ENCODE measurements at places on chromosomes 6 and 20.

DNA sequence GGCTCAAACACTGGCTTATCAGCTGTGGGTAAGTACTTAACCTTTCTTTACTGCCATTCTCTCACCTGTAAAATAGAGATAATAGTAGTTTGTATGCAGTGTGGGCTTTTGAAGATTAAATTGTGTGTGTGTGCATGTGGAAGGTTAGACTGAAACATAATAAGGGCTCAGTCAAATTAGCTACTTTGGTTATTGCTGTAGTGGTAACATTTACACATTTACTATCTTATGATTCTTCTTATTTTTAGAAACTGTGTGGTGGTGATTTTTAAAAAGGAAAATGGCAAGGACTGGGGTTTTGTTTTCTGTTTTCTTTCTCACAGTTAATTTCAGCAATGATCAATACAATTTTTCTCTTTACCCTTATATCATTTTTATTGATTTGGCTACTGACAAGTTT lies 206.9 kb downstream of the NKAIN2 start:
- no peak for DNase-seq

- no peak for DNase-seq
Observed at GRCh38 chr6:90462102-90462501, 124.8 kb downstream of the MAP3K7 start.

DNA sequence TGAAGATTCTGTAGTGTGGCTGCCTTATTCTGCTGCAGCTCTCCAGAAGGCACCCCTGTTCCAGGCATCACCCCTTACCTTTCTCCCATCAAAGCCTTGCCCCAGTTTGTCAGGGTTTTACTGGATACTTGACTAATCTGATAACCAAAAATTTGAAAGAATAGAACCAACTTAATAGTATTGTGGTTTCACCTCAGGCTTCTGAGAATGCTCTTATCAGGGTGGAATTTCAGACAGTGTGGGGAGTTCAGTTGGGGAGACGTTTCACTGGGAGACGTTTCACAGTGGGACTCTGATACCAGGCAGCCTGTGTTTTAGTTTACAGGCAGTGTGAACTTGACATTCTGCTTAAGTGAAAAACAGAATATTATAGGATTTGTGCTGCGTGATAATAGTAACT lies 50.5 kb downstream of the SCAND1 start:
- DNase-seq: no peak

DNA sequence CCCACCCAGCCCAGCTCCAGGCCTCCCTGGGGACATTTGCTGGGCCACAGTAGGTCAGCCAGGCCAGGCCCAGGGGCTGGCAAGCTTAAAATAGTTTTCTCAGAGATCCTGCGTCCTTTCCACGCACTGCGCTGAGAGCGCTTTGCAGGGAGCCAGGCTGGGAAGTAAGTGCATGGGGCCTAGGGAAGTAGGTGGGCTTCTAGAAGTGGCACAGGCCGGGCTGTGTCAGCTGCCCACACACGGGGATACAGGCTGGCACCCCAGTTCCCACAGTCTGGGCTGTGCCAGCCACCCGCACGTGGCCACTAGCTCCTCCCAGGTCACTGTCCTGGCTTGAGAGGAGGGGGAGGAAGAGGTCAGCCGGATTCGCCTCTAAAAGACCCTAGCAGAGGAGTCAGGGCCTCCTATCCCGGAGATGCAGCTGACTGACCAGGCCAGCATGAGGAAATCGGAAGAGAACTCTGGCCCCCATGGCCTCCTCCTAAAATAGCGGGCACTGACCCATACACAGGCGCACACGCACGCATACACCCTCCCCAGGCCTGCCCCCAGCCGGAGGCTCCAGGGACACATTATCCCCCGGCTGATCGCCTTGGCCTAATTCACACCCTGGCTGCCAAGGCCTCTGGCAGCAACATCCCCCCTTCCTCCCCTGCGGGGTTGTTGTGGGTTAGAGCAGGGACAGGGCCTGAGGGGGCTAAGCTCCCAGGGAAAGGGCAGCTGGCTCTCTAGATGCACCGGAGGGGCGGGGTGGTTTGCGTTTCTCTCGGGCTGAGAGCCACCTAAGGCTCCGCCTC lies 5.4 kb downstream of the SLCO4A1 start:
- DNase-seq: no peak

DNA sequence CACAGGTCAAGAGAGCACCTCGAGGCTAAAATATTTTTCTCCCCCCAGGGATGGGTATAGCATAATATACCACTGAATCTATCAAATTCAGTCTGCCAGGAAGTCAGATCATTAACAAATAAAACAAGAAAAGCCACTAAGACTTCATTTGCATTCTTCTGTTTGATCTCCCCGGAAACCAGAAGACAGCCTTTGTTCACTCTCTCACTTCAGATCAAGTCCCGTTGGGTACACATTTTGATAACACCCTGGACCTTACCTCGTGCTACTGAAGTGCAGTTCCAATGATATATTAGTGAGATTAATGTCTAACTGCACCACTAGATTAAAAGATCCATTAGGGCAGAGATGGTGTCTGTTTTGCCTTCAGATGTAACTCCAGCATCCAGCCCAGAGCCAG lies 157.7 kb upstream of the B3GAT2 start:
- DNase-seq: no peak

DNA sequence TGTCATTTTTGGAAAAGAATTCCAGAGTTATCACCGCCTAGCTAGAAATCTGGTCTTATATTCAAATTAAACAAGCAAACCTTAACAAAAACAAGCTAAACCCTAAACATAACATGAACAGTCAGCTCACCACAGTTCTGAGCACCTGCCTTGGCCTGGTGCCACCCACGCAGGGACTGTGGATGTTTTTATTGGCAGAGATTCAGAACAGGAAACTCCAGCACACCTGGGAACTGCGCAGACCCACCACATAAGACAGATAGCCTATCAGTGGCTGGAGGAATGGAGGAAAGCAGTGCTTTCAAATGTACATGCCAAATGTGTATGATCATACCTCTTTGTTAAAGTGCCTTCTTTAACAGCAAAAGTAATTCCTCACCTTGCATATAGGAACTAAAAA lies 8.9 kb downstream of the SLC16A10 start:
- DNase-seq: no peak

- no peak for DNase-seq
Observed at GRCh38 chr20:59600472-59600871, 3.9 kb upstream of the PHACTR3 start.

DNA sequence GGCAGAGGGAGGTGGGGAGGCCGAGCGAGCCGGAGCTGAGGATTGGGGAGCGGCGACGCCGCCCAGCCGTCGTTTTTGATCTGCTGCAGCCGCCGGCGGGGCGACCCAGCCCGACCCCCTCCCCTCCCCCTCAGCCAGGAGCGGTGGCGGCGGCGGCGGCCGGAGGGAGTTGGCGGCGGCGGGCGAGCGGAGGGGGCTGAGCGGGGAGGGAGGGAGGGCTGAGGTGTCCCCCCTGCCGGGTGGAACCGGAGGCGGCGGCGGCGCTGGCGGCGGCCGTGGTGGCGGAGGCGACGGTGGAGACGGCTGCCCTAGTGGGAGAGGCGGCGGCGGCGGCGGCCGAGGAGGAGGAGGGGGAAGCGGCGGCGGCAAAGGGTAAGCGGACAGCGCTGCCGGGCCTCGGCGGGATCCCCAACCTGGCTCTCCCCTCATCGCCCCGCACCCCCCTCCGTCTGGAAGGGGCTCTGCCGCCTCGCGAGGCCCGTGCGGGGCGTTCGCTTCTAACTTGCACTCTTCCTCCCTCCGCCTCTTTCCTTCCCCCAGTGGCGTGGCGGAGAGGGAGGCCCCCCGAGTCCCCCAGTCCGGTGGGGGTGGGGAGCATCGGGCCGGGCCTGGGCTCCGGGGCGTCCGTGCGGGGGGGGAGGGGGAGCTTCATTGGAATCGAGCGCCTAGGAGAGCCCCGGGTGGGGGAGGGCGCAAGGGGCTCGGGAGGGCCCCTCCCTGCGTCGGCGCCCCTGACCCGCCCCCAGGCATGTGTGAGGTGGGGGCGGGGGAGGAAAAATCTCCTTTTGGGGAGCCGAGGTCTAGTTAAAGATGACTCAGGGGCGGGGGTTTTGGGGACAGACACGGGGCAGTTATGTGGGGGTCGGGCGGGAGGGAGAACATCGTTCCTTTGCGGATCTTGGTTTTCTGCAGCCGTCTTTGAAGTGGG lies at the start of gene TAB2:
TSS of gene TAB2 (plus strand) at position 69 of the 928 bp plus-strand sequence. CDS start 52,286 bp downstream, outside the sequence.
- no peak for DNase-seq

DNA sequence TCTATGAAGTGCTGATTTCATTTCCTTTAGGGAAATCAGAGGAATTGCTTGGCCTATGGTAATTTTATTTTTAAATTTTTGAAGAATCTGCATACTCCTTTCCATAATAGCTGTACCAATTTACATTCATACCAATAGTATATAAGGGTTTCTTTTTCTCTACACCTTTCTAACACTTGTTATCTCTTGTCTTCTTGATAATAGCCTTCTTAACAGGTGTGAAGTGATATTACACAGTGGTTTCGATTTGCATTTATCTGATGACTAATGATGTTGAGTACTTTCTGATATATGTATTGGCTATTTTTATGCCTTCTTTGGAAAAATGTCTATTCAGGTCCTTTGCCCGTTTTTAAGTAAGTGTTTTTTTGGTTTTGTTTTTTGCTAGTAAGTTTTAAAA lies 40.8 kb downstream of the SMAP1 start:
- DNase-seq: no peak

- DNase-seq: no peak
Observed at GRCh38 chr20:44125332-44126127, 61.5 kb downstream of the JPH2 start.

DNA sequence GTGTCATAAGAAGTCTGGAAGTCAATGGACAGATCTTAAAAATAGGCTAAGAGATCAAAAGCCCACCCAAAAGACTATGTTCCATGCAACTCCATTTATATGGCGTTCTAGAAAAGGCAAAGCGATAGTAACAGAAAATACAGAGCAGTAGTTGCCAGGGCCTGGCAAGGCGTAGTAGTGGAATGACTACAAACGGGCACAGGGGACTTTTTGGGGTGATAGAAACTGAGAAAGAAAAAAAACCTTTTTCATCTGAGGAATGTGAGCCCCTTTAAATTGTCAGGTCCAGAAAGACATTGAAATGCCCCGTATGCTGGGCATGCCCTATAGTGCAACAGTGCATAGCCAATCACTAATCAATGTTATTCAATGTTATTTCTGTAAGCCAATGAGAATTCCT lies 47.2 kb upstream of the FAM50B start:
- no peak for DNase-seq

DNA sequence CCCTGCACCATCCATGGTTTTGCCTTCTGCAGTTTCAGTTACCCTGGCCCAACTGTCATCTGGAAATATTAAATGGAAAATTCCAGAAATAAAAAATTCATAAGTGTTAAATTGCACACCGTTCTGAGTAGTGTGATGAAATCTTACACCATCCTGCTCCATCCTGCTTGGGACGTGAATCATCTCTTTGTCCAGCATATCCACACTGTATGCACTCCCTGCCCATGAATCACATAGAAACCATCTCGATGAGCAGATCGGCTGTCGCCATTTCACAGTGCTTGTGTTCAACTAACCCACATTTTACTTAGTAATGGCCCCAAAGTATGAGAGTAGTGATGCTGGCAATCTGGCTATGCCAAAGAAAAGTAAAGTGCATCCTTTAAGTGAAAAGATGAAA lies 105.9 kb upstream of the ID4 start:
- no peak for DNase-seq

DNA sequence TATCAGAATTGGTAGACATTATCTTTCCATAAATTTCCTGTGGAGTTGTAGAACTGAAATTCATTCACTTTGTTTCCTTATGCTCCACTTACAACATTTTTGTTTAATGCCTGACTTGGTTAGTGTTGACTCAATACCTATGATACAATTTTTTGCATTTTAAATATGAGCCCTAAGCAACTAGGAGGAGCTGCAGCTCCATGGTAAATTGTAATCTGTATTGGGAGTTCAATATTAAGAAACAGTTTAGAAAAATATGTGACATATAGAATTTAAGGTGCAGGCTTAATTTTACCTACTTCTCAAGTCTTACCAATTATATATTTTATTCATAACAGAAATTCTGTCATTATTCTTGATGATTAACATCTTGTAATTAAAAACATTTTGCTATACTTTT lies 868.3 kb downstream of the EYS start:
- no peak for DNase-seq

GRCh38 chr6:27332692-27333641 lies 20.9 kb upstream of the POM121L2 start:
- DNase-seq: no peak

DNA sequence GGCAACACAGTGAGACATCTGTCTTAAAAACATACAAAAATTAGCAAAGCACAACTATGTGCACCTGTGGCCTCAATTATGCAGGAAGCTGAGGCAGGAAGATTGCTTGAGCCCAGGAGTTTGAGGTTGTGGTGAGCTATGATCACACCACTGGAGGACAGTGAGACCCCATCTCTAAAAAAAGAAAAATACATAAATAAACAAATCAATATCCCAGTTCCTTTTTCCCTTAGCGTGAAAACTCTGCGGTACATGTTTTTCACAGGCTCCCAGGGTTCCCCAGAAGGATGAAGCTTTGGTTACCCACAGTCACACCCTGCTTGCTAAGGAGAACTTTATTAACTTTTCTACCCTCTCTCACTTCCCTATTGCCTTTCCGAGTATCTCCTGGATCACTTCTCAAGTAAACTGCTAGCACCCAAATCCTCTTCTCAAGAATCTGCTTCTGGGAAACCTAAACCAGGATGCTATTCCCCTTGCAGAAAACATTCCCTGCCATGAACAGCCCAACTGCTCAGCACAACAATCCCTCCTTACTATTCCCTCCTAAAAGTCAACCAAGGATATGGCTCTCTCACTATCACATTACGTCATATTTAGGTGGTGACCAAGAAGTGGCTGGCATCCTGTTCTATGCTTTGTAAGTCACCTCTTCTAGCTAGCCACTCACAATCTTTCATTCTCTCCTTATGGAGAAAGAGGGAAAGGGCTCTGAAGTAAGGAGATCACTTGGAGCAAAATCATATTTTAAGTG lies 122.4 kb downstream of the IPCEF1 start:
- DNase-seq: no peak

GRCh38 chr6:96235927-96236326 lies 220.2 kb downstream of the FUT9 start:
- no peak for DNase-seq

DNA sequence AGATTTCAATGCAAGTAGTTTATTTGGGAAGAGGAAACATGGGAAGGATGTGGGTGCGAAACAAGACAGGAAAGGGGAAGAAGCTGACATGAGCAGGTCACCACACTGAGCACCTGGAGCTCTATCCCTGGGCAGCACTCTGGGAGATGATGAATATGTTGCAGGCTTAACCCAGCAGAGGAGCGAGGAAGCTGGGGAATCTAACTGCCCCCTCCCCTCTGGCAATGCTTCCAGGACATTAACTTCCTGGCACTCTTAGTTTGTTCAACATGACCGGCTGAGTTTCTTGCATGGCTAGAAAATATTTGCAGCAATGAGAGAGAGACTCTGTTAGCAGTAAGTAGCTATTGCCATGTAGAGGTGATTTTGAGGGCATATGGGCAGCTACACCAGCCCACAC lies 4.9 kb upstream of the ADA start:
- DNase-seq: no peak

DNA sequence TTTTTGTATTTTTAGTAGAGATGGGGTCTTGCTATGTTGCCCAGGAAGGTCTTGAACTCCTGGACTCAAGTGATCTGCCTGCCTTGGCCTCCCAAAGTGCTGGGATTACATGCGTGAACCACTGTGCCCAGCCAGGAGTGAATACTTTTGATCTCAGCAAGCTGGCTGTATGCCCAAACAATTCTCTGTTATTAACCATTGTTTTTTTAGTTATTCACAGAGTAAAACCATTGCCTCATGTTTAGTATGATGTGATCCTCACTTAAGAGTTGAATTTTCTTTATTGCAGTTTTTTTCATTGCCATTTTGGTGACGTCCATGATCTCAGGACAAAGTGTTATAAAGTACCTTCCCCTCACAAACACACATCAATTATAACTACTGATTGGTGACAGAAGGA lies 14.8 kb downstream of the C6orf141 start:
- DNase-seq: no peak

Measured in C1 segment of cervical spinal cord (tissue), 14 donors.